ENCODE measurements at places on chromosomes 11 and 22.

DNA sequence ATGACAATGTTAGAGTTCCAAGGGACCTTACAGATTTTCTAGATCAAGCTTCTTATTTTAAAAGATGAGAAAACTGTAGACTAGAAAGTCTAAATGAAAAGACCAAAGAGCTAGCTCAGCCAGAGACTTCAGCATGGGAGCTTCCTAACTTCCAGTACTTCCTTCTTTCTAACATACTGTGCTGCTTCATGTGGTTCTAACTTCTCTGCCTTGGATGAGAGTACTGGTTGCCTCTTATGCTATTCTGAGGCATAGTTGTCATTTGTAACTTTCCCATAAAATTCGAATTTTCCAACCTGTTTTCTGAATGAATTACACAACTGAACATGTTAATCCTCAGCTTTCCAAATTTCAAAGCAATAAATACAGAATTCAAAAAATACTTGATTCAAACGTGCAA, 1.8 kb downstream of the MTMR2 start:
- DNase-seq: no peak

DNA sequence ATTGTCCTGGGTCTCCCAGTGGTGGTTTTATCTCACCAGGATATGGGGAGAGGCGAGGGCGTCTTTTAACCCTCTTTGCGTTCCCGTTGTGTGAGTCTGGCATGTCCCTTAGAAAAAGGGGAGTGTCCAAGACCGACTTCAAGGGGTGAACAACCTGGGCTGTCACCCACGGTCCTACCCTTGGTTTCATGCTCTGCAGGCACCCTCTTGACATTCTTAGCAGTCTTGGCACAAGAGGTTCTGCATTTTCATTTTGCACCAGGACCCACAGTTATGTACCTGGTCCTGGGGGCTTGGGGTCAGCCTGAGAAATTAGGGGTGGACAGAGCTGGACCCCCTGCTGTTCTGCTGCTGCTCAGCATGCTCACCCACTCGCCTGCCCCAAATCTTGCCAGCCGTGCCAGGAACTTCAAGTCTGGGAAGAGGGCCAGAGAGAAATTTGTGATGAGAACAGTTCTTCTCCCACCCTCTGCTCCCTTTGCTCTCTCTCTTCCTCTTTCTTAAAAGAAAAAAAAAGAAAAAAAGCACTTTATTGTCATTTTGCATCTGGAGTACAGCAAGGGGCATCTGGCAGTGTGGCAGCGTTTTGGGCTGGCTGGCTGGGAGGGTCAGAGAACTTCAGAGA, 471.2 kb downstream of the MIAT start:
- DNase-seq: no peak

- DNase-seq: no peak
Measured at GRCh38 chr11:76770642-76771445, 12.3 kb upstream of the TSKU start.

- DNase-seq: no peak
Measured at GRCh38 chr11:27694992-27695391, 5.3 kb downstream of the BDNF start.

GRCh38 chr22:46047226-46047625, 70.3 kb upstream of the WNT7B start:
- DNase-seq: no peak

DNA sequence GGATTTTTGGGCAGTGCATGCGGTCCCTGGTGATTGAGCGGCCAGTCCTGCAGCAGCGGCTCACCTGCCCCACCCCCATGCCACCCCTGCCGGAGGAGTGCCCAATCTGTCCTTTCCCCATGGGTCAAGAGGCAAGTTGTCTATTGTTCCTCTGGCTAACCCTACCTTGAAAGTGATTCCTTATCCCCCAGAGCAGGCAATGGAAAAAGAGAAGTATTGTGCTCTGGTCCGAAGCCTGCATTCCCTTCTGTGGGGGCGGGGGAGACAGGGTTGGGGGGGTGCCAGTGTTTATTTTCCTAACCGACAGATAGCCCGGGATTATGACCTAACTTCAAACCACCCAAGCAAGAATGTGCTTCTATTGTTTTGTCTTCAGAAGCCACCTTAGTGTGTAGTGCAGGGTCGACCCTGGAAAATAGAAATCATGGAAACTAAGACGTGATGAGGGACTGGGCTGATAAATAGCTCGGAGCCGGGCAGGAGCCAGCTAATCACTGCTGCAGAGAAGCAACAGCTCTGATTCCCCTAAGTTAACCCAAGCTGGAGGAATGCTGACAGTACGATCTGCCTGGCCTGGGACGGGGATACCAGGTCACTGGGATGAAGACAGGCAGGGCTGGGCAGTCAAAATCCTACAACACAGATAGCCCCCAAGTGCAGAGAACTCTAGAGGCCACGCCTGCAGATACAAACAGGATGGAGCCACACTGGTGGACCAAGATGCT, 38.7 kb upstream of the ATXN10 start:
- no peak for DNase-seq

DNA sequence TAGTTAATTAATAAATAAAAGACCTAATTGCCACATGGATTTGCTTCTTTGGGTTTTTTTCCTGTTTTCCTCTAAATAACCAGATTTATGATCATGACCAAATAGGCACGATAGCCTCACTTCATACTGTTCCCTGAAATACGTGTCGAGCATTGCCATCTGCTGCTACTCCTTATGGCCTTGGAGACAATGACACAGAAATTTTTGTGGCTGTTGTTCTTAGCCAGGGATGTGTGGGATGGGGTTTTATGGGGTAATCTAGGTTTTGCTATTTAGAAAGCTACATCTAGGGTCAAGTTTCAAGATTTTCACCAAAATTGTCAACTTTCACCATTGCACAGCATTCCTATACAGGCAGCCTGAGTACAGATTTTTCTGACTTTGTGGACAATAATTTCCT, 145.2 kb downstream of the DBX1 start:
- no peak for DNase-seq

GRCh38 chr11:73389134-73389525, 12.9 kb downstream of the RELT start:
- no peak for DNase-seq

- DNase-seq: no peak
Measured at GRCh38 chr11:19552656-19553260, 159.9 kb upstream of the NAV2 start.

- no peak for DNase-seq
Measured at GRCh38 chr22:28948424-28948823, 65.1 kb downstream of the ZNRF3 start.

GRCh38 chr22:24025475-24025874, 14.4 kb downstream of the CABIN1 start:
- DNase-seq: no peak

DNA sequence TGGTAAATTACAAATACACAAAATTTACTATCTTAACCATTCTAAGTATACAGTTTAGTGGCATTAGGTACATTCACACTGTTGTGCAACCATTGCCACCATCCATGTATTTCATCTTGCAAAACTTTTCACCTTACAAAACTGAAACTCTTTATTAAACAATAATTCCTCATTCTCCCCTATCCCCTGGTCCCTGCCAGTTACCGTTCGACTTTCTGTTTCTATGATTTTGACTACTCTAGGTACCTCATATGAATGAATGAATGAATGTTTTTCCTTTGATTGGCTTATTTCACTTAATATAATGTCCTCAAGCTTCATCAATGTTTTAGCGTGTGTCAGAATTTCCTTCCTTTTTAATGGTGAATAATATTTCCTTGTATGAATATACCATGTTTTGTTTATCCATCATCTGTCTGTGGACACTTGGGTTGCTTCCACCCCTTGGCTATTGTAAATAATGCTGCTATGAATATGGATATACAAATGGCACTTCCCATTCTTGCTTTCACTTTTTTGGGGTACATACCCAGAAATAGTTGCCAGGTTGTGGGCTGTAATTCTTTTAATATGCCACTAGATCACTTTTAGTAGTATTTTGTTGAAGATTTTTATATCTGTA, 93.0 kb downstream of the UVRAG start:
- no peak for DNase-seq

GRCh38 chr11:10181811-10182210, 112.2 kb downstream of the SBF2 start:
- DNase-seq: no peak

DNA sequence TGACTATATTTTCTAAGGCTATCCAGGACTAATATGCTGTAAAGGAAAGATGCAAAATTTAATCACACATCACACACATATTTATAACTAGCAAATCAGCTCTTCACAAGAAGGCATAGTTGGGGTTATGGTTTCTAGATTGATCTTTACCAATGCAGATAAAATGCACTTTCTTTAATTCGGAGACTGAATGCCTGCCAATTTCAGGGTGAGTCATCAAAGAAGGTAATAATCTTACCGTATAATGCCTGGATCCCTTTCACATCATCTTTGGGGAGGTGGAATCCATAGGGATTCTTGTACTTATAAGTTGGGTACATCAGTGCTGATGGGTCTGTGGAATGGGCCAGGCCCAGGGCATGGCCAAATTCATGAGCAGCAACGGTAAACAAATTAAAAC, 16.4 kb downstream of the MMP20 start:
- no peak for DNase-seq

GRCh38 chr22:30609260-30610185, 2.5 kb downstream of the TCN2 start:
- no peak for DNase-seq

GRCh38 chr11:102703826-102704493, 1.6 kb downstream of the MMP27 start:
- no peak for DNase-seq

- no peak for DNase-seq
Measured at GRCh38 chr22:29719899-29720645, at the start of gene CABP7. Gene CABP7, plus strand, starts transcription at chr22:29720003. Its CDS starts 422 bp downstream, at chr22:29720425.

Measured in activated naive CD4-positive, alpha-beta T cell (primary cell).